ENCODE measurements at places on chromosomes 1 and 21.

DNA sequence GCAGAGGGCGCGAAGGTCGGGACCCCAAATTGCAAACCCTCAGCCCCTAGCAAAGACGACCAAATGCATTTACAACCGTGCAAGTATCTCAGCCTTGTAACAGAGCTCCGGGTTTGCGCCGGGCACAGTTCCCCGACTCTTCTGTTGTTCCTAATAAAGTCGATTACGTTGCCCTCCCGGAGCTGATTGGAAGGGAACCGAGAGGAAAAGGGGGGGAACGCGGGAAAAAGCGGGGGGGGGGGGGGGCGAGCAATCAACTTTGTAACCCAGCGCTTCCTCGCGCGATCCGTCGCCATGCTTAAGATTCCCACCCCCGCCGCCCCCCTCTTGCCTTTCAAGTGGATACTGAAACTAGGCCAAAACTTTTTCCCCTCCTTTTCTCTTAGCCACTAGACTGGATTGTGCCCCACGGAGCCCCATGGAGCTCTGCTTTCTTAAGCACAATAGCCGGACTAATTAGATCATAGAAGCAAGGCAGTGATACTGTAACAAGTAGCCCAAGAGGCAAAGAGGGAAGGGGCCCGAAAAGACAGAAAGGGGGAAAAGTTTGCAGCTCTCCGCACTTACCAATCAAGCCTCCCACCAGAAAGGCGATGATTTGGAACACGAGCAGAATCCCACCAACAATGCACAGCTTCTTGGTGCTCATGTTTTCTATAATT is 565 bp downstream of the WLS start:
- DNase-seq, result no peak

- DNase-seq, result no peak
Observed at GRCh38 chr1:202710070-202711045, at the start of gene SYT2. TSS of gene SYT2 (minus strand) at chr1:202710454. CDS start at chr1:202605772, 104,682 bp downstream.

GRCh38 chr1:4962836-4963235 is 308.4 kb downstream of the AJAP1 start:
- DNase-seq, result no peak

DNA sequence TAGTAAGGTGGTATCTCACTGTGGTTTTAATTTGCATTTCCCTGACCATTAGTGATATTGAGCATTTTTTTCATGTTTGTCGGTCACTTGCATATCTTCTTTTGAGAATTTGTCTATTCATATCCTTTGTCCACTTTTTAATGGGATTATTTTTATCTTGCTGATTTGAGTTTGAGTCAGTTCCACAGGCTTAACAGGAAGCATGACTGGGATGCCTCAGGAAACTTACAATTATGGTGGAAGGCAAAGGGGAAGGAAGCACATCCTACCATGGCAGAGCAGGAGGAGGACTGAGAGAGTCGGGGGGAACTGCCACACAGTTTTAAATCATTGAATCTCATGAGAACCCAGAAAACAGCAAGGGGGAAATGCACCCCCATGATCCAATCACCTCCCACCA is 51.1 kb downstream of the ODF2L start:
- DNase-seq, result no peak

DNA sequence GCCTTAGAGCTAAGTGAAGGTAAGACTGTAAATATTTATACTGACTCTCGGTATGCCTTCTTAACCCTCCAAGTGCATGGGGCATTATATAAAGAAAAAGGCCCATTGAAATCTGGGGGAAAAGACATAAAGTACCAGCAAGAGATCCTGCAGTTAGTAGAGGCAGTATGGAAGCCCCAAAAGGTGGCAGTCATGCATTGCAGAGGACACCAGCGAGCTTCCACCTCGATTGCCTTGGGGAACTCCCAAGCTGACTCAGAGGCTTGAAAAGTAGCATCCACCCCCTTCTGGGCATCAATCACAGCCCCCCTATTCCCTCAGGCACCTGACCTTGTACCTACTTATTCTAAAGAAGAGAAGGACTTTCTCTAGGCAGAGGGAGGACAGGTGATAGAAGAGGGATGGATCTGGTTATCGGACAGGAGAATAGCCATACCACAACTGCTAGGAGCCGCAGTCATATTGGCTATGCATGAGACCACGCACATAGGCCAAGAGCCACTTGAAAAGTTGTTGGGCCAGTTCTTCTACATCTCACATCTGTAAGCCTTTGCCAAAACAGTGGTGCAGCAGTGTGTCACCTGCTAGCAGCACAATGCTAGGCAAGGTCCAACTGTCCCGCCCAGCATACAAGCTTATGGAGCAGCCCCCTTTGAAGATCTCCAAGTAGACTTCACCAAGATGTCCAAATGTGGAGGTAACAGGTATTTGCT is 19.4 kb downstream of the PLA2G2F start:
- no peak for DNase-seq
